ENCODE measurements at places on chromosomes 12 and 14.

DNA sequence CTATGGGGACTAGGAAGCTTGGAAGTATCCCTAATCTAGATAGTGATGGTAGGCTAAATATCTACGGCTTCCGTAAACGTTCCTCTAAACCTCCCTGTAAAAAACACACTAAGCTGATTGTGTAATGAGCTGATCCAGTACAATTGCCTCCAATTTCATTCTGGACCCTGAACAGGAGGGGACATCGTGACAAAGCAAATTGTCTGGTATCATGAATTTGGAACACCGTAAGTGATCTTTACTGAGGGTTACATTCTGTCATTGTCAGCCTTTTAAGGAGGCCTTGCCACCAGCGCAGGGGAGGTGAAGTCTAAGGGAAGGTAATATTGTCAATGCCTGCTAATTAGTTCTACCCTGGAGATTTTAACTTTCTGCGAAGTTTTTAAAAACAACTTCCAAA lies 487 bp upstream of the MGST1 start:
- no peak for DNase-seq

GRCh38 chr12:389142-390096 lies at the start of gene KDM5A:
Gene KDM5A, minus strand, starts transcription at chr12:389320. Its CDS starts 229 bp downstream, at chr12:389091.
- DNase-seq: peak; percentile 92

DNA sequence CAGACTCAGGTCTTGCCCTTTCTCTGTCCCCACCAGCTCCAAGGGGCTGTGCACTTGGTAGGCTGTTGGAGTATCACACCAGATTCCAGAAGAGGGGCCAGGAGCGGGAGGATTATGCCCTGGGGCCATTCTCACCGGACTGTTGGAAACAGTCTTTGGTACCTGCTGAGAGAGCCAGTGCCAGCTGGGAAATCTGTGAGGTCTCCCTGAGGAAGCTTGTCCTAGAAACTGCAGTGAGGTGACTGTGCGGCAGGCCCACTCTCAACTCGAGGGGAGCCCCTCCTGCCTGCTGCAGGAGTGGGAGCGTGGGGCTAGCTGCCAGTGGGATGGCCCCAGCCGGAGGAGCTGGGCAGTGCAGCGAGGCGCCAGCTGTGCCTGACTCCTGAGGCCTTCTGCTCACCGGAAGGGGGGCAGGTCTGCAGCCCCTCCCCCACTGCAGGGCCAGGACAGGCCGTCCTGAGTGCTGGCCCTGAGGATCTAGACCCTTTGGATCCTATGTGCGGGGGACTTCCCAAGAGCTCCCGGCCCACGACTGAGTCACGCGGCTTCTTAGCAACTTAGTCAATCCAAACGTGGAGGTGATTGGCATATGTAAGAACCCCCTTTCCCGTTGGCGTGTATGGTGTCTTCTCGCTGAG lies 295.2 kb downstream of the CACNA1C start:
- no peak for DNase-seq

GRCh38 chr12:108611884-108612415 lies 14.1 kb upstream of the TMEM119 start:
- no peak for DNase-seq

- no peak for DNase-seq
Observed at GRCh38 chr14:68639758-68640574, 152.9 kb downstream of the ZFP36L1 start.

DNA sequence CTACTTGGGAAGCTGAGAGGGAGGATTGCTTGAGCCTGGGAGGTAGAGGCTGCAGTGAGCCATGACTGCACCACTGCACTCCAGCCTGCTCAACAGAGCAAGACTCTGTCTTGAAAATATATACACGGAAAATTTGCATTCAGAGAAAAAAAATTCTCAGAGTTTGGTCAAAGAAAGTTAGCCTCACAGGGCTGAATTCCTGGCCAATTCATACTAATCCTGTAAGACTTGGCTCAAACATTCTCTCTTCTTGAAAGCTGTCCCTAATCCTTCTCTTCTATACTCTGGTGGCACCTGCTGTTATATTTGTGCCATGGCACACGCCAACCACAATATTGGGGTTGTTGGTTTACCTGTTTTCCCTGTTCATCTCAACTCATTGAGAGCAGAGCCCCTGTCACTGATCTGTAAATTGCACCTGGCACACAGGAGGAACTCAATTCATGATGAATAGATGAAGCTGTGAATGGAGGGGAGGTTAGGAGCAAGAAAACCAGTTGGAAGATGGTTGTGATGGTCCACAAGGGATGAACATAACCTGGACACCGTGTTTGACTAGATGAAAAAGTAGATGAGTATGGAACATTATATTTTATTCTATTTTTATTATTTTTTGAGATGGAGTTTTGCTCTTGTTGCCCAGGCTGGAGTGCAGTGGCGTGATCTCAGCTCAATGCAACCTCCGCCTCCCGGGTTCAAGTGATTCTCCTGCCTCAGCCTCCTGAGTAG lies 36.8 kb upstream of the SPTSSA start:
- no peak for DNase-seq

- DNase-seq: no peak
Observed at GRCh38 chr14:53670701-53671100, 285.9 kb downstream of the BMP4 start.

DNA sequence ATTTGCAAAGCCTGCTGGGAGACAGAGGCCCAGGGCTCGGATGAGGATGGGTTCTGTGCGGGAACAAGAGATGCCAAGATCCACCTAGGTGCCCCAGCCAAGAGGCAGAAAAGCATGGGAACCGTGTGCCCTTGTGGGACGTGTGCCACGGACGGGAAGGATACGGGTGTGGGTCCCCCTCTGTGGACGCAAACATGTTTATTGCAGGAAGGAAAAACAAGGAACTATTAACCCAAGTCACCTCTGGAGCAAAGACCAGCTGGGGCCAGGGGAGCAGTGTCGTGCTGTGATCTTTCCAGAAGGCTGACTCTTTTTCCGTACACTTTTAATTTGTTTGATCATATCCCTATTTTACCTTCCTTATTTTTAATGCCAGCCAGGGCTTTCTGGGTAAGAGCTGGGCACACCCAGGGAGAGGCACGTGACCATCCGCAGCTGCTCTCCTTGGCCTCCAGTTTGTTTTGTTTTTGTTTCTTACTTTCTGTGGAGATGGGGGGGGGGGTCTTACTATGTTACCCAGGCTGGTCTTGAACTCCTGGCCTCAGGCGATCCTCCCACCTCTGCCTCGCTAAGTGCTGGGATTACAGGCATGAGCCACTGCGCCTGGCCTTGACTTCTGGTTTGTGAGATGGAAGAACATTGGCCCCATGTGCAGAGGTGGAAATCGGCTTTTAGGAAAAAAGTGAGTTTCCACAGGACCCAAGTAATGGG lies 20.7 kb downstream of the SCARB1 start:
- no peak for DNase-seq

GRCh38 chr12:43942379-43942778 lies 106.5 kb downstream of the TMEM117 start:
- no peak for DNase-seq

DNA sequence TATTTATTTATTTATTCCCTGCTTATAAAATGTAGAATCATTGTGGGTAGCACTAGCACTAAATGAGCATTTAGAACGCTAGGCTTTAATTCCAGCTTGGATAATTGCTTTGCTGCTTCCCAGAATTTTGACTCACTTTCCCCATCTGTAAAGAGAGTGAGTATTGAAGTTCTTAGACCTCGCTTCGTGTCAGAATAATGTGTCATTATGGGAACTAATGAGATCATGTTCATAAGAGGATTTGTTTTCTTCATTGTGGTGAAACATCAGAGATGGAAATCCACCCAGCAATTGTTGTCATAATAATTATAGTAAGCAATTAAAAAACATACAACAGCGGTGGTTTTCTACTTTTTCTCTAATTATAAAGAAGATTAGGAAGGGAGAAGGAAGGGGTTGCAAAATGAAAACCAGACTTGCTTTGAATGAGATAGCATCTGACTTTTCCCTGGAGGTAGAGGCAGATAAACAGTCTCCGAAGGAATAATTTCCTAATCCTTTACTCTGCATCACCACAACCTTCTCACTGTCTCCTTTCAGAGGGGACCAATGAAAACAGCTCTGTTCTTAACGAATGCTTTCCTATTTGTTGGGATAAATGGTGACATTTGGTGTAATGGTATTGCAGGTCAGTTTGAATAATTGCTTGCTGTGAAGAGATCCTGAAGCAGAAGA lies 86.8 kb upstream of the ARHGAP5 start:
- DNase-seq: no peak

DNA sequence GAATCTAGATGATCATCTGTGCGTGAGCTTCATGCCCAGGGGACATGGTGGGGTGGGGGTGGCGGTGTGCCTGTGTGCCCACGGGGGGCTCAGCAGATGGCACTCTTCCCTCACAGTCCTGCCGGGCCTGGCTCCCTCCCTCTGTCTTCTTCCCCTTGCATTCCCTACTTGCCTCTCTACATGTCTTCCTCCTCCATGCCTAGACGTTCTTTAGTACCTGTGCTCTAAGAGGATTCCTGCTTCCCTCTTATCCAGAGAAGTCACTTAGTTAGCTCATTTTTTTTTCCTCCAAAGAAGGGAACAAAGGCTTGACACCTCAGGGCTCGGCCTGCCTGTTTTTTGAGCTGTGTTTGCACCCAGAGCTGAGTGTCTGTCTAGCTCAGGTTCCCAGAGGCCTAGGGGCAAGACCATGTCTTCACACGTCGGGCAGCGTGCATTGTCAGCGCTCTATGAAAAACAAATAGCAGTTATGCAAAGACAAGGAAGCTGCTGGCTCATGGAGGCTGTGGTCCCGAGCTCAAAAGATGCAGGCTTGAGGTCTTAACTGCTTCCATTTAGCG lies 48.8 kb downstream of the NINJ2 start:
- DNase-seq: peak; percentile 40

DNA sequence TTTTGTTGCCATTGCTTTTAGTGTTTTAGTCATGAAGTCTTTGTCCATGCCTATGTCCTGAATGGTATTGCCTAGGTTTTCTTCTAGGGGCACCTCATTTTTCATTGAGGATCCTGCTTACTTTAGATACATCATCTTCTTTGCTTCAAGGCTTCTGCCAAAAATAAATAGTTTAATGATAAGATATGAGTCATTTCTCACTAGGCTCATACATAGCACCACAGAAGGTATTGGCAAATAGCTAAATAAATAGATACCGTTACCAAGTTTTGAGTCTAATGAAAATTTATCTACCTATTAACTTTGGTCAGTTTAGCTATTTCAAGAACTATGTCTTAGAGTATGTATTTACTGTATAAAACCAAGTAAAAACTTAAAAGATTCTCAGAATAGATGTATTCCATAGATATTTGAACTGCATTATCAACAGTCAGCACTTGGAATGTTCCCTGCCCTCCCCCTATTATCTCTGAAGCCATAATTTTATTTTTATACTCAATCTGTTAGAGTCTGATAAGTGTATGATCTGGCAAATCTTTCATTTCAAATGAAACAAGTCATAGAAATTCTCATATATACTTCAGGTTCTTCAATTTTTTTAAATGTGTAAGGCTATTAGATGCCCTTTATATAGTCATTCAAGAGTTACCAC lies 310.2 kb downstream of the CCDC91 start:
- no peak for DNase-seq

GRCh38 chr14:59354666-59355065 lies 110.5 kb downstream of the GPR135 start:
- no peak for DNase-seq

DNA sequence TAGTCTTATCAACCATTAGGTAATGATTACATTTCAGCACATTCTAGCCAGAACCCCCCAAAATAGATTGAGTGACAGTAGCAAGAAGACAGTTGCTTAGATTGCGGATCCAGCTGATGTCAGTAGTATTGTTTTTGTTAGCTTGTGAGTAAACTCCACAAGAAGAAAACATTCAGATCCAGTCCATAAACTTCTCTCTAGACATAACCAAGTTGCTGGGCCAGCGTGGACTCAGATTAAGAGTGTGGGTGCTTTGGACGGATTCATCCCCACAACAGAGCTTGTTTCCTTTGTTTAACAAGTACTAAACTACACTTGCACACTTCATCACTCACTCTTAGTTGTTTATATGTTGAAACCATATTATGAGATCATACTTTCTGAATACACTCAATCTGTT lies 293.4 kb downstream of the NPAS3 start:
- DNase-seq: no peak

DNA sequence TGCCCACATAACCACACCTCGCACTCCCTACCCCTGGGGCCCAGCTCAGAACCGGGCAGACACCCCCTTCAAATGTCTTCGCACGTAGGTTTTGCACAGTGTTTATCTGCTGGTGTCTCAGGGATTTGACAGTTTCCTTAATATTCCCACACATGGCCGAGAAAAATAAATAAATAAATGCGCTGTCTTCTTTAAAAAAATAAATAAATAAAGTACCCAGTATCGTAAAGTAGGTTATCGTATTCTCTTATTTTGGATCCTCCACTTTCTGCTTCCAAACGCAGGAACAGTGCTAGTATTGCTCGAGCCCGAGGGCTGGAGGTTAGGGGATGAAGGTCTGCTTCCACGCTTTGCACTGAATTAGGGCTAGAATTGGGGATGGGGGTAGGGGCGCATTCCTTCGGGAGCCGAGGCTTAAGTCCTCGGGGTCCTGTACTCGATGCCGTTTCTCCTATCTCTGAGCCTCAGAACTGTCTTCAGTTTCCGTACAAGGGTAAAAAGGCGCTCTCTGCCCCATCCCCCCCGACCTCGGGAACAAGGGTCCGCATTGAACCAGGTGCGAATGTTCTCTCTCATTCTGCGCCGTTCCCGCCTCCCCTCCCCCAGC lies 710 bp upstream of the FOS start:
- DNase-seq: no peak

- DNase-seq: no peak
Observed at GRCh38 chr14:102539544-102540314, 30.2 kb upstream of the ANKRD9 start.

DNA sequence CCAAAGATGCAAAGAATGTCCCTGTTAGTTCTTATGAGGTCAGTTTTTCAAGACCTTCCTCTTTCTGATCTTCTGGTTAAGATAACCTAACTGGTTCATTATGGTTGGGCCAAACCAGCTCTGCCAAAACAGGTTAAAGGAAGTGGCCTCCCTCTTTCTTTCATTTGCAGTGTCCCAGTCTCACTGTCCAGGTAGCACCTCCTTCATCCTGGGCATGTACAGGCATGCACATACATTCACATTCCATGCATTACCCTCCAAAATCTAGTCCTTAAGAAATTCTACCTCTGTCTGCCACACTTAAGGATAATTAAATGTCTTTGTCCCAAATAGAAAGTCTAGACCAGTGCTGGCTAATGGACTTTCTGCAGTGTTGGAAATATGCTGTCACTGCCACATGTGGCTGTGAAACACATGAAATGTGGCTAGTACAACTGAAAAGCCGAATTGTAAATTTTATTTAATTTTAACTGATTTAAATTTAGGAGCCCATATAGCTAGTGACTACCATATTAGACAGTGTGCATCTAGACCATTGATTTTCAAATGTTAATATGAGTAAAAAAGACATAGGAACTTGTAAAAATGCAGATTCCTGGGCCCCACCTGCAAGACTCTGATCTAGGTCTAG lies 169.3 kb downstream of the PCNX1 start:
- no peak for DNase-seq

Measured in posterior cingulate gyrus (tissue), 11 donors.